ENCODE measurements at places on chromosomes 12 and 14.

- no peak for DNase-seq
Observed at GRCh38 chr14:62528296-62528695, 517.0 kb downstream of the KCNH5 start.

DNA sequence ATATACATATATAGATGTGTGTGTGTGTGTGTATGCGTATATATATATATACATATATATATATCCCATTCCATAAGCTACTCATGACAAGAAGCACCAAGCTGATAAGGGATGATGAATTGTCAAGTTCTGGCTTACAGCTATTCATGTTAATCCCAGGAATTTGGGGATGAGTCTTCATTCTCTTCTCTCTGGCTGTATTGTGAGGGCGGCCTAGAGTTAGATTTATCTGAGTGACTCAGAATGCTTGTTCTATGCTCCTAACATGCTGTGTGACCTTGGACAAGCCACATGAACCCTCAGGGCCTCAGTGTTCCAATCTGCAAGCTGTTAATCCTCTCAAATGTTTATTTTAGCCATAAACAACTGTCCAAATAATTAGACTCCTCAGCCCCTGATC, 749.0 kb downstream of the MED13L start:
- no peak for DNase-seq

DNA sequence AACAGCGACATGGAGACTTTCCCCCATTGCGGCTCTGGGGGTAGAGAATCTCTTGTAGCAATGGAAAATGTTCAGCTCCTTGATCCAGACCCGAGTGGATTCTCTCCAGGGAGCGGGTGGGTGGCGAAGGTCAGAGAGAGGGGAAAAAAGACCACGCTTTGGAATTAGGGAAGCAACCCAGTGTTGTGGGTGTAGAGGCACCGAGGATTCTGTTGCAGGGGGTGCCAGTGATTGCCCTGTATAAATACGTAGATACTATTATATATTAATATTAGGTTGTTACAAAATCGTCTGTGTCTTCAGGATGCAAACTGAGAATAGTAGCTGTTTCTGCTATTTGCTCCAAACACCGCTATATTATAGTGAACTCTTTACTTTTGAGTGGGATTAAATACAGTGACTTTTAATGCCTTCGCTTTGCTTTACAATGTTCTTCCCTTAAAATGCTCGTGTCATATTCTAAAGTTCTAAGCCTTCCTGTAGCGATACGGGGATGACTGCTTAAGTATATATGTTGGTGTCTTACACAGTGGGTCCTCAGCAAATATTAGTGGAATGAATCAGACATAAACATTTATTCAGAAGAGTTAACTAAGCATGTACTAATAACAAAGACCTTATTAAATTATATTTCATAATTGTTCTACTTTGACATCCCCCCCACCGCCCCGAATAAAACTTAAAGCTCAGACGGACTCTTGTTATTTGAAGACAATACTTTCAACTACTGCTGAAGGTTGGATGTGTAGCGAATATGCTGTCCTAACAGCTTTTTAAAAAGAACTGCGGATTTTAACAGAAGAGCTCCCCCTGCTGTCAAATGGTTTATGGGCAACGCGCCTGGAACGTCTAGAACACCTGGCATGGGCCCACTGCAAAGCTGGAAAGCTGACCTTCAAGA, 136.4 kb upstream of the KRAS start:
- peak; percentile 88 for DNase-seq

- no peak for DNase-seq
Observed at GRCh38 chr14:56126637-56126913, 8.4 kb downstream of the PELI2 start.

GRCh38 chr12:41907550-41907949, 237.1 kb downstream of the GXYLT1 start:
- no peak for DNase-seq

DNA sequence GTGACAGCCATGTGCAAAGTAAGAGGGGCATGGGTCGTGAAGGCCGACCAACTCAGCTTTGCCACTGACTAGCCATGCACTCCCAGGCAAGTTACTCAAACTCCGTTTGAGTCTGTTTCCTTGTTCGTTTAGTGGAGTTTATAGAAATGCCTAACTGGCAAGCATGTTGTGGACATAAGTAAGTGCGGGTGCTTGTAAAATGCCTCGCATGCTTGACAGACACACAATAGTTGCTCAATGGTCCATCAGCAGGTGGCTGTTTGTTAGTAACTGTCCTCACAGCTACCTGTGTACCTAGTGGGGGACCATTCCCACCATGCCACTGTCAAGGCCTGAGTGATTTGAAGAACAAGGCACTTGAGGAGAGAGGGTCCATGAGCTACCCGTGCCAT, 338.3 kb downstream of the DPF3 start:
- DNase-seq, result no peak

DNA sequence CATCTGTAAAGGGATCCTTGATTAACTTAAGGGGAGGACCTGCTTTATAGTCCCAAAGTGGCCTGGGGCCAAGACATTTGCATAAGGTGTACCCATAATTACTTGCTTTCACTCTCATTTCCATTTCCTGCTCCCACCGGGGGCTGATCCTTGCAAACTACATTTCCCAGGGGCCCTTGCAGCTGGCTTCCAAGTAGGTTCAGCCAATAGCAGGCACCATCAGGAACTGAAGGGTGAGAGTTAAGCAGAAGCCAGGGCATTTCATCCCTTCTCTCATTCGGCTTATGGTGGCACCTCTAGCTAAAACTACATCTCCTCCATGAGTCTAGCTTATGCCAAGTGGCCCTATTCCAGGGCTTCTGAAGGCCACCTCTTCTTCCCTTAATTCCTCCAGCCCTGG, 88.8 kb downstream of the CCDC60 start:
- DNase-seq, result no peak

GRCh38 chr12:108722992-108723766, 8.1 kb downstream of the CORO1C start:
- DNase-seq, result no peak

- DNase-seq, result no peak
Observed at GRCh38 chr12:75341873-75342272, 7.4 kb downstream of the GLIPR1L1 start.

DNA sequence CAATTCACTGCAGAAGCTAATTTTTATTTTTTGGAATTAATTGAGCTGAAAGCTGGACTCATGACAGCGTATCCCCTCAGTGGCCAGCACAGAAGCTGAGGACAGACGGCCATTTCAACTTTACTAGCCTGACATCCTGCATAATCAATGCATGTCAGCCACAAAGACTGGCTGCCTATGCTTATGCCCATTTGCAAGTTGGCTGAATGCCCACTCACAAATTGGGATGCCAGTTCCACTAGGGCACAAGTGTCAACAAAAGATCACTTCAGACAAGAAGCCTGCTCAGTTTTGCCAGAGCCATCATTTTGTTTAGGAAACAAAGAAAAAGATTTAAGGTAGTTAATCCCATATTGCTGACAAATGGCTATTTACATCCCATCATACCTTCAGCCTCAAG, 417.6 kb downstream of the NOVA1 start:
- DNase-seq, result no peak

- no peak for DNase-seq
Observed at GRCh38 chr12:111869671-111870070, 27.6 kb downstream of the MAPKAPK5 start.

DNA sequence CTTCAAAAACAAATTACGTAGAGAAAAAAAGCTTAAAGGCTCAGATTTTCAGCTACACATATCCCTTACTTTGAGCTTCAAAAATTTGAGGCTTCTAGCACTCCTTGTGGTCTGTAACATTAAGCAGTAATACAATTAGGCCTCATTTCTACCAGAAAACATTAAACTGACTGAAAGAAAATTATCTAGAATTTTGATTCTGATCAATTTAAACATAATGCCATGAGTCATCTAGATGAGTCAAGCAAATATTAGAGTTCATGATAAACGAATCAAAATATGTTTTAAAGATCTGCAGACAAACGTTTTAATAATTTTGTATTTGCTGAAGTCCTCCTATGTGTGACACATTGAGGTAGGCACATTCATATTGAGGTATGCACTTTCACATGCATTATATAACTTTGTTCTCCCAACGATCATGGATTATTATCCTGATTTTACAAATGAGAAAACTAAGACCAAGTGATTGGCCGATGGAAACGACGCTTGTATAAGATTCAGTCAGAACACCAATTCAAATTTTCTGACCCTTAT, 4.3 kb downstream of the OSBPL8 start:
- DNase-seq, result no peak

DNA sequence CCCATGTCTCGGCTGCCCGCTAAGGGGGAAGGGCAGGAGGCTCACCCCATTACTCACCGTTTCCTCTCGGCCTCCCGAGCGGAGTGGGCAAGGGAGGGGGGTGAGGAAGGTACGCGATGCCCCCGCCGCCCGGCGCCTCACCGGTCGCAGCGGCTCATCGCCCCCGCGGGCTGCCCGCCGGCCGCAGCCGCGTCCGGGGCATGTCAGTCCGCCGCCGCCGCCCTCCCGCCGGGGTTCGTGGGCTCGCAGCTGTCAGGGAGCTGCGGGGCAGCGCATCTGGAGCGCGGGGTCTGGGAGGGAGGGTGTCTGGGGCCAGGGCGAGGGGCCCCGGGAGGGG, 461 bp downstream of the SLC8A3 start:
- DNase-seq, result no peak

- no peak for DNase-seq
Observed at GRCh38 chr14:39860596-39861228, 428.5 kb upstream of the FBXO33 start.

- no peak for DNase-seq
Observed at GRCh38 chr14:65794674-65795279, 382.2 kb downstream of the FUT8 start.

- peak; percentile 47 for DNase-seq
Observed at GRCh38 chr14:69713209-69713781, 53.6 kb upstream of the SRSF5 start.

DNA sequence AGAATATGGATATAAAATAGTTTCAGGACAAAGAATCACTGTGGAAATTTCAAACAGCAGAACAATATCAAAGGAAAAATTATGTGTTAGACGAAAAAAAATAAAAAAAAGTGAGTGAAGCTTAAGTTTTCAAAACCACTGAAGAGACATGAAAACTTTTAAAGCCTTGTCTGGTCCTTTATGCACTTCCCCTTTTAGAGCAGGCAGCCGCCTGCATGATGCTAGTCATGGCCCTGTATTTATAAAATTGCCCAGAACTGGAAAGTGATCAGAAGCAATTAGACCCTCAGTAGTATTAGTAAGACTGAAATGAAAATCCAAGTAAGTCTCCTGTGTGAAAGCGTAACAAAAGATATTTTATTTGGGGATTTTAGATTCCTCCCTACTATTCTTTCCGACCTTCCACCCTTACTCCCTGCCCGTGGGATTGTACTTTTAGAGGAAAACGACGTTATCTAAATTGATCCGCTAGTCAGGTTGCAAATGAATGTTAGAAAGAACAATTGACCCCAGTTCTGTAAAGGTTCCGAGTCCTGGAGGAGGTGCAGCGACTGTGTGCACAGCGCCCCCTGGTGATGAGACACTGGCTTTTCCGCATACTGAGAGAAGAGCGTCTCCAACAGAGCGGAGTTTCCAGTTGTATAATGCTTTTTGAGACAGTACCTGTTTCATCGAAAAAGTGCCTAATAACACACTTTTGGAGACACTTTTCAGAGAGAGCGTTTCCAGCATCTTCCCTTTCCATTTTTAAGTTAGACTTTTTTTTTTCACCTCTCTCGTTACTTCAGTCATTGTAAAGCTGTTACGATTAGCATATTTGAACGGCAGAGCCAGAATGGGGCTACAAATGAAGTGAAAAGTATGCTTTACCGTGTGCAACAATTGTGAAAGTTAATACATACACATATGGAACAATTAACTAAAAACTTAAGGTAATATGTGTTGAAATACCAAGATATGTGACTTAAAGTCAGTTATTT, 12.4 kb downstream of the MGST1 start:
- peak; percentile 64 for DNase-seq

- peak; percentile 22 for DNase-seq
Observed at GRCh38 chr14:100825713-100826331, at the start of gene MEG3. TSS of gene MEG3 (plus strand) at chr14:100826118.

GRCh38 chr12:31899109-31899508, 60.1 kb upstream of the RESF1 start:
- DNase-seq, result no peak

GRCh38 chr14:89443042-89443629, 26.1 kb upstream of the FOXN3 start:
- DNase-seq, result no peak
